Activated T-cell treated with anti-CD3 and anti-CD28 coated beads for 24 hours (primary cell): ENCODE measurements at places on chromosomes 11 and 22.

DNA sequence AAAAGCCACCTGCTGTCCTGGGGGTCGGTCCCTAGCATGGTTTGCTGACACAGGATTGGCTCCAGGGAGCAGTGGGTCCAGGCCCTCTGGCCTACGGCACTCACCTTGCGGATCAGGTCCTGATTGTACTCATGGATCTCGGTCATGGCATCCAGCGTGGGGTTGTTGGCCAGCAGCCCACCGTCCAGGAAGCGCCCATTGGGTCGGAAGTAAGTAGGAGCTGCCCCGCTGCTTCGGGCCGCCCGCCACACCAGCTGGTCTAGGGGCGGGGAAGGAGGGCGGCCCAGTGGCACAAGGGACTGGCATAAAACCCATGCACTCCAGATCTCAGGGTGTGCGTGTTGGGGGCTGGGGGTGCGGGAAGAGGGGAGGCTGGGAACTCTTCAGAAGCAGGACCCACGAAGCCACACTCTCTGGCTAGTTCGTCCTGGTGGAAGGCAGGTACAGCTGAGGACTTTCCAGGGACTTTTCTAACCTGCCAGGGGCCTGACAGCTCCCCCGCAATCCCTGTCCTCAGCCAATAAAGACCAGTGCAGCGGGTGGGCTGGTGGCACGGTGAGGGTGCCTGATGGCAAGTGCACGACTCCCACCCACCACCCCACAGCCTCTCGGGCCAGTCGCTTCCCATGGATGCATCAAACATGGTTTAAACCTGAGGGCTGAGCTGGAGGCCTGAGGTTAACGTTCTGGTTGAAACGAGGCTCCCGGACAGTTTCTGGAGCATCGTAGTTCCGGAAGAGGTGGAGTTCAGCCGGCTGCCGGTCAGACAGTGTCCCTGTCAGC, 5.1 kb upstream of the BAIAP2L2 start:
- no peak for DNase-seq

GRCh38 chr11:64594159-64594939, 3.3 kb downstream of the SLC22A12 start:
- no peak for DNase-seq

DNA sequence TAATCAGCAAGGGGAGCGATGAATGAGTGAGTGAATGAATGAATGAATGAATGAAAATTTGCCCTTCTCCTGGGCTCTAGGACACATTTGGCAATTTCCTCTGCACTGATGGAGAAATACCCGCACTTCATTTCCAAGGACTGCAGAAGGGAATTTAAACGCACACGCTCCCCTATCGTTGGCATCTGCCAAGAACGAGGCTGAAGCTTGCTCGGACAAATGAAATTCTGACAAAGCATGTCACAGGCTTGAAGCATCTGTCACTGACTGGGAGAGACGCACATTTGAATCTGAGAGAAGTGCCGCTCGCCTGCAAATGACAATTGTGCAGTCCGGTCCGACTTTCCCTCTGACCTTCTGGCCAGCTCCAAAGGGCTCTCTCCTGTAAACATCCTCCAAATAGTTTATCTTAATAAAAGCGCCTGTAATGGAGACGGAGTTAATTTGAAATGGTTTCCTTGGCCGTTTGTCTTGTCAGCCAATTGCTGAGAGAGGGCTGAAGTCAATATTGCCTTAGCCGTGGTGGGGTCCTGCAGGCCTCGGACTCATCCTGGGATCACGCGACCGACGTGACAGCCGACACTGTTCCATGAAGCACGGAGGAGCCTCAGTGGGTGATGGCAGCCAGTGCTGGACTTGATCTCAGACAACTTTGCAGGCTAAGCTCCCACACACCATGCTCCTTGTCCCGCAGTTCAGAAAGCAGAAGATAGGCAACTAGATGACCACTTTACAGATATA, 260.7 kb downstream of the MN1 start:
- no peak for DNase-seq

- no peak for DNase-seq
Measured at GRCh38 chr11:2097356-2097997, 41.7 kb downstream of the IGF2 start.

DNA sequence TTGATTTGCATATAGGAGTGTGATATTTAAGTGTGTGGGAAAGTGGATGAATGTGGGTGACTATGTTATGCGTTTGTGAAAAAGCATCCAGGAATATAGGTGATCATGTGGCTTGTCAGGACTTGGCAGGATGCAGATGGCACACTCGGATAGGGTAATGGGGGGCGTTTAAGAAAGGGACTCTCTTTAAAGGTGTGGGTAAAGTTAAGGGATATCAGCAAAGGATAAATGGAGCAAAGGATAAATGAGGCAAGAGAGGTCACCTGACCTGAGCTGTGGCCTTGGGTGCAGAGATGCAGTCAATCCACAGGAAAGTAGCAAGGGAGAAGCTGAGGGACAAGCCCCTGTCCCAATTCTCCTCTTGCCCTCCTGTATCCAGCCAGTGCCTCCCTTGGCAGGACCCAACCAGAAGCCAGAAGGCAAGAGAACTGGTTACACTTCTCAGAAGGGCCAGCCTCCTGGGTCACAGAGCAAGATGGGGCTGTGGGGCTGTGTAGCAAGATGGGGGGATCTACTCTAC, 47.5 kb upstream of the GRAMD1B start:
- DNase-seq: no peak

- no peak for DNase-seq
Measured at GRCh38 chr22:27382947-27383346, 418.6 kb downstream of the MN1 start.

DNA sequence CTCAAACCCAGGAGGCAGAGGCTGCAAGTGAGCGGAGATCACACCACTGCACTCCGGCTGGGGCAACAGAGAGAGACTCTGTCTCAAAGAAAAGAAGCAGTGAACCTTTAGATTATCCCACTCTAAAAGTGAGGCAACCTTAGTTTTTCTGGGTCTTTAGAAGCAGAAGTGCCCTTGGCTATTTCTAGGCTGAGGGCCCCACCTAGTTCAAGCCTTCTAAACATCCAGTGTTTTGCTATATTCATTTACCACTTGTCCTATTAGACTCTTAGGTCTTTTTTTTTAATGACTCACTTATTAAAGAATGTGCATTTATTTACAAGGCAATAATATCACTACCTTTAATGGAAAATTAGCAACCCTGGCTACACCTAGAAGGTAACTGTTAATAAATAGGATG, 16.7 kb upstream of the EHF start:
- DNase-seq: no peak

- no peak for DNase-seq
Measured at GRCh38 chr11:102347462-102348370, 702 bp downstream of the BIRC2 start.

DNA sequence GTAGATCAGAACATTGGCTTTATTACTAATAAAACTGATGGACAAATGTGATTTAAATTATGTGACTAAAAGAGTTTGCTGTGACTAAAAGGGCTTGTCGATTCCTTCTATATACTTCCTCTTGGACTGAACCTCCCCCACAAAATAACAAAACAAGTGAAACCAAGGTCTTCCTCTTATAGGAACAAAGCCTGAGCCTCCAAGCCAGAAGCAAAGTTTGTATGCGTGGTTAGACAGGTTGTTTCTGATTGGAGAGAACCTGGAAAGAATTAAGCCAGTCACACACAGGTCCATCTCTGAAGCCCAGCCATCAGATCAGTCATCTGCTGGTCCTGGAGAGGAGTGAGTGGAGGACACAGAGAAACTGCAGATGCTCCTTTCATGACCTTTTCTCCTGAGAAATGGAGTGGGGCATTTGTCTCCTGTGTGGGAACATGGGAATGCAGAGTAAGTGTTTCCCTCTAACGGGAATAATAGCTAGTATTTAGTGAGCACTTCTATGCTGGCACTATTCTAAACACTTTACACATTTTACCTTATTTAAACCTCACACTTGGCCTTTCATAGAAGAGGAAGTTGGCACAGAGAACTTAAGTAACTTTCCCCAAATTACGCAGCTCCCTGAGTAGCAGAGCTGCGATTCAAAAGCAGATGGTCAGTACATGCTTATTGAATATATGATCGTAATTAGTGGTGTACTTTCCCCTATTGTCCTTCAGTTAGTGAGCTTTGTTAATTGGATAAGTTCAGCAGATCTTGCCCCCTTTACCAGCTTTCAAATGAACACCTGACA, 77.1 kb downstream of the UVRAG start:
- DNase-seq: no peak

DNA sequence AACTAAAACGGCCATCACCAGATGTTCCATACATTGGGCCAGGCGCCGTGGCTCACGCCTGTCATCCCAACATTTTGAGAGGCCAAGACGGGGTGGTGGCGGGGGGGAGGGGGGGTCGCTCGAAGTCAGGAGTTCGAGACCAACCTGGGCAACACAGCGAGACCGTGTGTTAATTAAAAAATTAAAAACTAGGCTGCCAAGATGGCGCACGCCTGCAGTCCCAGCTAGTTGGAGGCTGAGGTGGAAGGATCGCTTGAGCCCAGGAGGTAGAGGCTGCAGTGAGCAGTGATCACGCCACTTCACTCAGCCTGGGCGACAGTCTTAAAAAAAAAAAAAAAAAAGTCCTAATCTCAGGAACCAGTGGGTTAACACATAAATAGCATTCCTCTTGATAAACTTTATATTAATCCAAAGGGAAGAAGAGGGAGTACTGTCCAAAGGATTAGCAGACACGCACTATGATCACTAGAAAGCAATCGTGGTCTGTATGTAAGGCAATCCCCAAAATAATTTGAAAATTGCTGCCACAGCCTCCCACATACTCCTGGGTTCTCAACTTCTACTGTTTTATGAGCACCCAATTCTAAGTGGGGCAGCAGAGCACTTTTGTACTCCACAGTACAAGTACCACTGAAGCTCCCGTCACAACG, 604 bp downstream of the PUS3 start:
- DNase-seq: no peak

- no peak for DNase-seq
Measured at GRCh38 chr11:34626393-34626792, 5.5 kb downstream of the EHF start.

DNA sequence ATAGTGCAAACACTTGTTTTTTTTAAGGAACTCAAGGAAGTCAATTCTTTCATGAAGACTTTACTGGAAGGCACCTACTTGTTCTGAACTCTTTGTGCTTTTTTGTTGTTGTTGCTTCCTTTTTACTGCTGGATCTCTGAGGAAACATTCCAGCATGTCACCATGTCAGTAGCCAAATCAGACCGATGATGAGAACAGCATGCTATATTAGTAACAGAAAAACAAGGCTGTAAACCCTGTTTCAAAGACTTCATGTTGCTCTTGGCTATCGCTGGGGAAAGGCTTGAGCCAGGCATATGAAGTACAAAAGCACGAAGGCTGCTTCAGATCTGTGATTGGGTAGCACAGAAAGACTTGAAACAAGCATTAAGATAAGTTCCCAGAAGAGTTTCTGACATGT, 125.6 kb upstream of the SLC5A12 start:
- DNase-seq: no peak

DNA sequence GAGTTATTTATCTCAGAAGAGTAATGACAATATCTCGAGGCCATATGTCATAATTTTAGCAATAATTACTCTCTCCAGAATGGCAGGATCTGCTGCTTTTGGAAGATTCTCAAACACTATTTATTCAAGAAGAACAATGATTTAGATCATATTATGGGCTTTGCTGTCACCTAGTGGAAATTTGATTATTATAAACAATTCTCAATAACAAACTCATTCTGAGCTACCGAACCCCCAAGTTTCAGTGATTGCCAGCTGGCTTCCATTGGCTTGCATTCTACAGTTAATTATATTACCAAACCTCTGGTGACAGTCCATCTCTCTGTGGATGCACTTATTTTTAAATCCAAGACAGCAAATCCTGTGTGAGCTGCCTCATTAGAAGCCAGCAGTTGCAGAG, 27.9 kb upstream of the SLC36A4 start:
- no peak for DNase-seq

DNA sequence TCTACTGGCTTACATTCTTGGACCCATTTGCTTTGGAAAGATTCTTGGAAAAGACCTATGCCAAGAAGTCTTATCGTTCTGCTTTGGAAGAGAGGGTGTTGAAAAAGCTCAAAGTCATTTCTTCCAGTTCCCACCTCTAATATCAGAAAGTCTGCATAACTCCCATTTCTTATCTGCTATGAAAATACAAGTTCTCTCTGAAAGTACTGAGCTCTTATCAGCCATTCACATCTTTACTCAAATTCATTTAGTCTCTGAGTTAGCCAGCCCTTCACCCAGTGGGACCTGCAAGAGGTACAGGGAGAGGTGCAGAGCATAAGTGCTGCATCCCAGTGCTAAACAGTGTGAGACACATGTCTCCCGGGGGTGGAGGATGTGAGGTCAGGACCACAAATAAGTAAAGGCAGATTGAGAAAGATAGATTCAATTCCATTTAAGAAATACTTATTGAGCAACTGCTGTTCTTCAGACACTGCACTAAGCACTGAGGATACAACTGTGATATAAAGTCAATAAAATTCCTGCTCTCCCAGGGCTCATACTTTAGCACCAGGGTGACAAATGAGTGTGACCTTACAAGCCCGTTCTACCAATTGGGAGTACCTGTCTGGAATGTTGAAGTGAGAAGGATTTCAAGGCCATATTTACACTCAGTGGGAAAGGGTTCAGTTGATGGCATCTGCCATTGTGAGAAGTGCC, 76.7 kb downstream of the PISD start:
- no peak for DNase-seq

- no peak for DNase-seq
Measured at GRCh38 chr22:49536571-49537131, 291.0 kb downstream of the BRD1 start.
